ENCODE measurements at places on chromosomes 16 and 17.

DNA sequence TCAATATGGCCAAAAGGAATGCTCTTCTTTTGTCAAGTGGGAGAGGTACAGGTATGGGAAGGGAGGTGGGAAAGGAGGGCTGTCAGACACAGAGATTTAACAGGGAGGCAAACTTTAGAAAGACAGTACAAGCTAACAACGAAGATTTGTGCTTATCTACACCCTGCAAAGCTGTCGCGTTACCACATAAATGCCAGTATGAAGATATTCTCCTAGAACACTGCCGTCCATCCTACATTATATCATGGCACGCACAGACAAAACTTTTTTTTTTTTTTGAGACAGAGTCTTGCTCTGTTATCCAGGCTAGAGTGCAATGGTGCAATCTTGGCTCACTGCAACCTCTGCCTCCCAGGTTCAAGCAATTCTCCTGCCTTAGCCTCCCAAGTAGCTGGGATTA is 50.6 kb downstream of the STH start:
- DNase-seq, result no peak

DNA sequence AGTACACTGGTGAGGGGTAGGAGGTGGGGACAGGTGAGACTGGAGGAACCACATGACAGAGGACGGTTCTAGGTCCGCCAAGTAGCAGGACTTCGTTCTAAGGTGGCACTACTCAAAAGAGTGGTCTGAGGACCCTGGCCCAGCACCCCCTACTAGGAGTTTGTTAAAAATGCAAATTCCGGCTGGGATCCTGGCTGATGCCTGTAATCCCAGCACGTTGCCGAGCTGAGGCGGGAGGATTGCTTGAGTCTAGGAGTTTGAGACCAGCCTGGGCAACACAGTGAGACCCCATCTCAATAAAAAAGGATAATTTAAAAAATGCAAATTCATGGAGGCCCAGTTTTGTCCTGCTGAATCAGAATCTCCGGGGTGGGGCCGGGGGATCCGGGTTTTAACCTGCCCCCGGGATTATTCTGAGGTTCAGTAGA is 59.1 kb downstream of the WSB1 start:
- no peak for DNase-seq

DNA sequence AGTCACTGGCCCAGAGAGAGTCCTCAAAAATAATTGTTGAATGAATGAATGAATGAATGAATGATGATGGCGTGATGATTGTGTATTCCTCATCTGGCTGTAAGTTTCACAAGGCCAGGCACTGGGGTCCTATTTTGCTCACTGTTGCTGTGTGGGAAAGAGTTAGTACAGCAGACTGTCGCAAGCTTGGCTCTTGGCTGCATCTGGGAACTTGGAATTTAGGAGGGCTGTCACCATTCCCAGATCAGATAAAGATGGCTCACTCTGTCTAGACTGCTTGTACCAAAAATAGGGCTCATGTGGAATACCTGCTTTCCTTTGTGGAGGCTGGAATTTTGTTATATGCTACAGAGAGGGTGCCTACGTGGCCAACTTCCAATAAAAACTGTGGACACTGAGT is 530.6 kb downstream of the WWOX start:
- DNase-seq, result no peak

GRCh38 chr16:70470927-70471341 is 16.5 kb downstream of the FCSK start:
- no peak for DNase-seq

DNA sequence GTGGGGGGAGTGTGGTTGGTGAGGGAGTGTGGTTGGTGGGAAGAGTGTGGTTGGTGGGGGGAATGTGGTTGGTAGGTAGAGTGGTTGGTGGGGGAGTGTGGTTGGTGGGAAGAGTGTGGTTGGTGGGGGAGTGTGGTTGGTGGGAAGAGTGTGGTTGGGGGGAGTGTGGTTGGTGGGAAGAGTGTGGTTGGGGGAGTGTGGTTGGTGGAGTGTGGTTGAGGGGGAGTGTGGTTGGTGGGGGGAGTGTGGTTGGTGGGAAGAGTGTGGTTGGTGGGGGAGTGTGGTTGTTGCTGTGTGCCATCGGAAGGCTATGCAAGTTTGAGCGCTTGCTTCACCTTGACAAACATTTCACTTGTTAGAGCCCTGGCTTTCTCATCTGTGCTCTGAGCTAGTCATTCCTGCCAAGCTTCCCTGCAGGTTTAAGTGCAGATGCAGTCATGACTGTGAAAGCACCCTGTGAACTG is 20.1 kb downstream of the MINK1 start:
- DNase-seq, result no peak

DNA sequence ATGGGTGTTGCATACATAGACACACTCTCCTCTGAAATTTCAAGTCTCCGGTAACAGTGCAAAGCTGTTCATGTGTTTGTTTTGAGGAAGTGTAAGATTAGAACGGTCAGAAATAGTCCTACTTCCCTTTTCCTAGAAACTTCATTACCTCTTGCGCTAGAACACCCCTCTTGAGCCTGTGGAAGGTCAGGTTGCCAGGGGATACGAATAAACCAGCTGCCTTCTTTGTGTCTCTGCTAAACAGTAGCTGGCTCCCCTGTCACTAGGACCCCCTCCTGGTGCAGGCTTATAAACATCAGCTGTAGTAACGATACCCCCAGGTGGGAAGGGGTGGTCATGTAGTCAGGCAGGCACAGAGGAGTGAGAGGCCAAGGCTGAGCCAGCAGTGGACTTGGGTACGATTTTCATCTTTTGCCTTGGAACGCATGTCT is 113.4 kb upstream of the RCVRN start:
- no peak for DNase-seq

DNA sequence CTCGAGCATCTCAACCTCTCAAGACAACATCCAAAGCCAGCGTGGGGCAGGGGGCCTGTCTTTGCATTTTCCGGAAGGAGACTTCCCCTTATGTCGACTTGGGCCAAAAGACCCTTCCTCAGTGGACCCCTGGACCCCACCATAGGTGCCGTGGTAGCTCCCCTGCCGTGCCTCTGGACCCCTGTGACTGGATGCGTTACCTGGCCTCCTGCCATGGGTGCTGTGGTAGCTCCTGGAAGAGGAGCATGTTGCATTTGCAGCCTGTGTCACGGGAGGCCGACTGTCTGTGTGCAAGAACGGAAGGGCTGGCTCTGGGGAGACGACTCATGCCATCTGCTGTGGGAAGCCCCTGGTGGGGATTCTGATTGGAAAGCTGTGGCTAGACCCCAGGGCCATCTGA is 130.1 kb downstream of the FOXL1 start:
- no peak for DNase-seq

GRCh38 chr16:1182316-1182671 is 29.4 kb downstream of the CACNA1H start:
- no peak for DNase-seq

GRCh38 chr16:9012848-9013507 is 49.3 kb upstream of the USP7 start:
- DNase-seq, result peak; percentile 20

GRCh38 chr17:18158022-18158600 is 25.5 kb upstream of the ALKBH5 start:
- DNase-seq, result no peak

DNA sequence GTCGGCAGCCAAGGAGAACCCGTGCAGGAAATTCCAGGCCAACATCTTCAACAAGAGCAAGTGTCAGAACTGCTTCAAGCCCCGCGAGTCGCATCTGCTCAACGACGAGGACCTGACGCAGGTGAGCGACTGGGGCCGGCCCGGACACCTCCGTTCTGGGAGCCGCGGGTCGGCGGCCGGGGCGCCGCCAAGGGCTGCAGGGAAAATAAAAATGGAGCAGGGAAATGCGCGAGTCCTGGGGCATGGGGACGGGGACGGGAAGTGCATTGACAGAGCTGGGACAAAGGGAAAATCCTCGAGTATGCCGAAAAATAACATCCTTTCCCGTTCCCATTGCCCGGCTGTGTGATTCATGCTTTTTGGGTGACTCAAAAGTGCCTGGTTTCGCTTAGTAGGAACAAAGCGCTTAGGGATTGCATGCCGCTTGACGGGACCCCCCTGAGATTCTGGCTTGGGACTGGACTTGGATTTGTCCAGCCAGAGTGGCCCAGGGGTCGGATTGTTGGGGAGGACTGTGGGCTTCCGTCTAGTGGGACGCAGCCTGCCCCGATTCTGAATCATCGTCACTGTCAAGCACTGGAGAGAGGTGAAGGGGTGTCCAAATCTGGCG is 699 bp downstream of the MPRIP start:
- no peak for DNase-seq

DNA sequence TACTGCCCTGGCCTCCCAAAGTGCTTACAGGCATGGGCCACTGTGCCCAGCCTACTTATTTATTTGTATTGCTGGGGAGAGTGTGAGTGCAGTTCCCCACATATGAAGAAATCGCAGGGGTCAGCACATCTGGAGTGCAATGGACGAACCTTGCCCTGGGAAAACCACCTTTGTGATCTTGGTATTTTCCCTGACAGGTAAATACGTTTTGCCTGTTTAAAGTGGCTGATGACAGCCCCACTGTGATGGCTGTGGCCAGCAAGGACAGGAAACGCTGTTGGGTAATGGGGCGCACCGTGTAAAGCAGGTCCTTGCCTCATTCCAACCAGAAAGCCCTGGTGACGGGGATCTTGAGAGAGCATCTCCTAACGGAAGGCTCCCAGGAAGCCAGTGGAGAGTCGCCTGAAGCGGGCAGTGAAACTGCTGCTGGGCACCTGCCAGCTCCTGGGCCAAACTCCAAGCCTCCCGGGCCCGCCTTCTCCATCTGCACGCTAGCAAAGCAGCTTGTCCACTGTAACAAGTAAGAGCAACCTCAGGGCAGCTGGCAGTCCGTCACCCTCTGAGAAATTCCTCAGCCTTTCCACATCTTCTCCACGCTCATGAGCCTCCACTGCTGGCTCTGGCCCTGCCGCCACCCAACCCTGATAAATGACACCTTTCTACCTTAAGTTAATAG is 17.5 kb downstream of the EMC8 start:
- peak; percentile 40 for DNase-seq

- DNase-seq, result no peak
These were observed 9.3 kb downstream of the SLC46A1 start for GRCh38 chr17:28396635-28397239.

- DNase-seq, result no peak
These were observed 1.8 kb downstream of the KIAA0513 start for GRCh38 chr16:85029408-85029784.

DNA sequence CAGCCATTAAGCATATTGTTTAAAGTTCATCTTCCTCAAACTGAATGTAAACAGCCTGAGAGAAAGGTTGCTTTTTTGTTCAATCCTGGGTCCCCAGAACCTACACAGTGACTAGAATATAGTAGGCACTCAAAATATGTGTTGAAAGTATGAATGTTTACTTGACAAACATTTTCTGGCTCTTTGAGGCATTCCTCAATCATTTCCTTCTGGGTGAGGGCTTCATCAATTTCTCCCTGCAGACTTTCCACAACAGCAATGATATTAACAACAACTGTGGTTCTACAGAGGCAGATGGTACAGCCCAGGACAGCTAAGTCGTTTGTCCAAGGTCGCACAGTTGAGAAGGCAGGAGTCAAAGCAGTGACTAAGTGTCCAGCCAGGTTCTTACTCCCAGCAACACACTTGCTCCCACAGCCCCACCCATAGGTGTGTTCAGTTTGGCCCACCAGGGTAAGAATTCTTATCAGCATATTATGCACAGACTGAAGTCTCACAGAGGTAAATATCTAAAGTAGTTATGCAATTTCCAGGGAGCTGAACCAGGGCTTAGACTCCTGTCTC is 61.1 kb downstream of the HS3ST3B1 start:
- no peak for DNase-seq

- no peak for DNase-seq
These were observed 9.6 kb downstream of the EMC8 start for GRCh38 chr16:85789773-85790172.

DNA sequence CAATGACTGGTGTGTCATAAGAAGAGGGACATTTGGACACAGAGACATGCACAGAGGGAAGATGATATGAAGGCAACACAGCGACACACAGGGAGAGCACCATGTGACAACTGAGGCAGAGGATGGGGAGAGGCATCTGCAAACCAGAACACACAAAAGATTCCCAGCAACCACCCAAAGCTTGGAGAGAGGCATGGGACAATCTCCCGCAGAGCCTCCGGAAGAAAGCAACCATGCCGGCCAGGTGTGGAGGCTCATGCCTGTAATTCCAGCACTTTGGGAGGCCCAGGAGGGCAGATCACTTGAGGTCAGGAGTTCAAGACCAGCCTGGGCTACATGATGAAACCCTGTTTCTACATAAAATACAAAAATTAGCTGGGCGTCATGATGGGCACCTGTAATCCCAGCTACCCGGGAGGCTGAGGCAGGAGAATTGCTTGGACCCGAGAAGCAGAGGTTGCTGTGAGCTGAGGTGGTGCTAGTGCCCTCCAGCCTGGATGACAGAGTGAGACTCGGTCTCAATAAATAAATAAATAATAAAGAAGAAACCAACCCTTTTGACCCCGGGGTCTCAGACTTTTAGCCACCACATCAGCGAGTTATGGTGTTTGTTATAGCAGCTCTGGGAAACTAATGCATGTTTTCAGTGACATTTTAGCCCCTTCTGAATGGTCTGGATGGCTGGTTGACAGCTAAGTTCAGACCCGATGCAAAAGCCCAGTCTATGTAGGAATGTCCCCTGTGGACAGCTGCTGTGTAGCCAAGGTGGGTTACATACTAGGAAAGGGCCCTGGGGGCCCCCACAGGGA is 13.8 kb upstream of the PLCG2 start:
- no peak for DNase-seq

DNA sequence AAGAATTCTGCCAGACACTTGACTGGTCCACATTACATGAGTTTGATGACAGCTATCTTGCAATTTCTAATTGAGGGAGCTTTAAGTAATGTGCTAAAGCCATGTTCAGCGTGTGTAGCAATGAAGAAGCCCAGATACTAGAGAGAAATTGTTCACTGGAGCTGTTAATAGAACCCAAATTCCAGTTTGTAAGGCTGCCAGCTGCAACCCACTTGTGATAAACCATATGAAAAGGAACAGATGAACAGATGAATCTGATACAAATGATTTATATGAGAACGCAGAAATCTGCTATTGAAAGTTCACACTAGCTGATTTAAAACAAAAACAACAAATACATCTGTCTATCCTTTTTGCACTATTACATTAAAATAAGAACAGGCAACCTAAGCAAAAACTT is 6.2 kb downstream of the NACA2 start:
- no peak for DNase-seq

- no peak for DNase-seq
These were observed 4.0 kb upstream of the TMEM88 start for GRCh38 chr17:7850701-7851437.

- DNase-seq, result no peak
These were observed 382.6 kb upstream of the GOT2 start for GRCh38 chr16:59116744-59117143.

- DNase-seq, result no peak
These were observed 66.4 kb upstream of the MPHOSPH6 start for GRCh38 chr16:82236415-82236814.
